ENCODE measurements at places on chromosomes 2 and 18. TPM values are rescaled to one million over a fixed set of nuclear protein-coding genes. Genes with fewer than 3 reads are reported as not detected.

NDUFV2 gene
- 82.0 TPM for total RNA-seq

MREG gene
- 2.7 TPM for total RNA-seq

GPR75 gene
- total RNA-seq = 2.7 TPM

SLC4A3 gene
- 6.6 TPM for total RNA-seq

NEB gene
- 1.2 TPM for total RNA-seq

MAP2 gene
- 0.59 TPM for total RNA-seq

TACR1 gene
- not detected for total RNA-seq

FSIP2 gene
- total RNA-seq = not detected

RAX gene
- total RNA-seq = not detected

FHOD3 gene
- 85.5 TPM for total RNA-seq

FRZB gene
- total RNA-seq = 0.23 TPM

All from smooth muscle cell of the umbilical artery (primary cell).